ENCODE measurements at places on chromosomes 1 and 21. TPM values are rescaled to one million over a fixed set of nuclear protein-coding genes. Genes with fewer than 3 reads are reported as not detected.

DNA sequence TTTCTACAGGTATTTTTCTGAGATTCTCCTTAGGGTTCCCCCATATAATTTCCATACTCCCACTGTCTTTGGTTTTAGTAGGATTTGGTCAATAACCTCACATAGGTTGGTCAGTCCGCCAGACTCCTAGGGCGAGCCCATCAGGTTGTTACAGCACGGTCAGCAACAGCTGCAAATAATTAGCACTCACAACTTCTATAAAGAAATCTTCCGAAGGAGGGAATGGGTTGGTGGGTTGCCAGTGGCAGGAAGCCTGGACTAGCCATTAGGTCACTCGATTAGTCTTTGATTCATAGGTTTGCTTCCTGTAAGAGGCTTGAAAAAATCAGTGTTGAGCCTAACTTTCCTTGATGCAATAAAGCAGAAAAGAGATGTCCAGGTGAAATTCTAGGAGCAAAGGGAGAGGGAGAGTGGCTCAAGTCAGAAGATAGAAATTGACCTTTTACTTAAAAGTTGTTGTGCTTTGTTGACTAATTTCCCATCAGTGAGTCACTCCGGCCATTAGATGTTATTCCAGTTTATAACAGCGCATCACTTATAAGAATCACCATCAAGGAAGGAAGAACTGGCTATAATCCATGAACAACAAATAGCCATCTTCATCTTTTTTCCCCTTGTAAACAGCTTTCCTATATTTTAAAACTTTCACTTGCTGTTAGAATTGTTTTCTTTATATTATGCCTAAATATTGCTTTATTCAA, 88.3 kb downstream of the TPR start:
- DNase-seq = no peak

- DNase-seq = no peak
These were observed 33.9 kb downstream of the MRAP start for GRCh38 chr21:32332463-32332951.

Gene C1orf210
- total RNA-seq = not detected

Gene LRRC53
- not detected for total RNA-seq

Gene IL20
- not detected for total RNA-seq

DNA sequence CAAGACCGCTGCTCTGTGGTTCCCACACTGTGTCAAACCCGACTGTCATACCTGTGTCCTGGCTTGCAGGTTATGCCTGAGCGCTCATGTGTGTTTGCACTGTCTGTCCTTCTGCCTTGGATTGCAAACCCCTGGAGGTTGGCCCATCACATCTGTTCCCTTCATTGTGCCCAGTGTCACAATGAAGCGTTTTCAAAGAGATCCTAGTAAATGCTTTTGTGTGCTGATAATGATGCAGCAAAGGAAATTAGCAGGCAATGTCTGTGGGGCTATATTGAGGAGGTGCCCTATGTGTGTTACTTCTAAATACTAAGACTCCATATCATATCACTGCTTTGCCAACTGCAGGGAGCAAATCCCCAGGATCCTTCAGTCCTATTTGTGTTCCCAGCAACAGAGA, 424.4 kb upstream of the NFIA start:
- DNase-seq = no peak

DNA sequence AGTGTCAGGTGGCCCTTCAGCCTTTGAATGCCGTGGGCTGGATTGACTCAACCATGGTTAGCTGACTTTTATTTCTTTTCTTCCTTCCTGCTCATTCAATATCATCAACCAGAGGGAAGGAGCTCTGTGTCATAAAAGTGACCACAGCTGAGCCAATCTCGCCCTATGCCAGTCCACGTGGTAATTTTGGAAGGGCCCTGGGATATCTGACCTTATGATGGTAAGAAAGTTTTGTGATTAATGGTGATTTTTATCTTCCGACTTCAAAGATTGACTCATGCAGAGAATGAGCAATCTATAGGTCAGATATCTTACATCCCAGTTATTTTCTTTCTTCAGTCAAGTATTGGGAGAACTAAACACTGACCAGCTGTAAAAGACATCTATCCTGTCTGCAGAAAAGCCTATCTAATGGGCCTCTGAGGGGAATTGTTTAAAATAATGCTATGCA, 170.3 kb downstream of the ZC3H11B start:
- DNase-seq = no peak

GRCh38 chr1:147627435-147628110, 42.8 kb downstream of the ACP6 start:
- peak; percentile 54 for DNase-seq

DNA sequence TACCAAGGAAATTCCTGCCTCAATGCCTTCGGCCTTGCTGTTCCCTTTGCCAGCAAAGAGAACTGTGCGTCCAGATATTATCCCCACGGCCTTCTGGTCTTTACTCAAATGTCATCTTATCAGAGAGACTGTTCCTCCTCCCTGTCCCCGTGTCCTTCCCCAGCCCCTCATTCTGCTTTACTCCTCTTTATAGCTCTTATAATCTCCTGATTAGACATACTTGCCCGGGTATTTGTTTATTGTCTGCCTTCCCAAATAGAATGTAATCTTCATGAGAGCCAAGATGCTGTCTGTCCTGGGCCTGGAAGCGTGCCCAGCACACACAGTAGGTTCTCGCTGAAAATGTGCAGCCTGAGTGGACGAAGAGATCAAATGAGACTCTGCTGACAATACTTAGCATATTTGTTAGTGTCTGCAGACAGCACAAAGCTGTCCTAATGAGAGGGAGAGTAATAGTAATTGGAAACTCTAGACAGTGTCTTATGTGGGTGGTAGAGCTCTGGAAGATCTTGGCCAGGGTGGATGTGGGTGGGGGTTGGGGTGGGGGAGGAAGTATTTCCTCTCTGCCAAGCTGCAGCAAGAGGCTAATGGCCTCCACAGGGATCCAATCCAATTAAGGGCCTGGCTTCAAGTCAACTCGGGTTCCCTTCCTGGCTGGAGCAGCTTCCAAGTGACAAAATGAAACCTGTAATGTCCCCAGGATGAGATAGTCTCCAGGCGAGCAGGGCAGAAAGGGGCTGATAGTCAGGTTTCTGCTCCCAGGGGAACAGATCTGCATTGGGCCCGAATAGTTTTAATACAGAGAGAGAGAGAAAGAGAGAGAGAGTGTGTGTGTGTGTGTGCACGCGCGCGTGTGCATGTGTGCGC, 9.5 kb upstream of the CLIC4 start:
- no peak for DNase-seq

DNA sequence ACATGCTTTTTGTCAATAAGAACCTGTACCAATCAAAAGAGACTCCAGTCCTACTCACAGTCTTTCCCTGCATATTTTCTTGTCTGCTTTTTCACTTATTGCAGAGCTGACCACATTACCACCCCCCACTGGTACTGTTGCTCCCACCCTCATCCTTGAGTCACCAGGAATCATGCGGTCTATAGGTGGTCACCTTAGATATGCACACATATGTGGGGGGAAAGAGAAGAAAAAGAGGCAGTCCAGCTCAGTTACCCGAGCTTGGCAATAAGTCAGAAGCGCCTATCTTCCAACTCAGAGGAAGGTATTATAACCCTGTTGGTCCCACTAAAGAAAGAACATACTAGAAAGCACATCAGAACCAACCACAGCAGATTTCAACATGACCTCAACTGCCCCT, 119.2 kb downstream of the SMYD2 start:
- no peak for DNase-seq

DNA sequence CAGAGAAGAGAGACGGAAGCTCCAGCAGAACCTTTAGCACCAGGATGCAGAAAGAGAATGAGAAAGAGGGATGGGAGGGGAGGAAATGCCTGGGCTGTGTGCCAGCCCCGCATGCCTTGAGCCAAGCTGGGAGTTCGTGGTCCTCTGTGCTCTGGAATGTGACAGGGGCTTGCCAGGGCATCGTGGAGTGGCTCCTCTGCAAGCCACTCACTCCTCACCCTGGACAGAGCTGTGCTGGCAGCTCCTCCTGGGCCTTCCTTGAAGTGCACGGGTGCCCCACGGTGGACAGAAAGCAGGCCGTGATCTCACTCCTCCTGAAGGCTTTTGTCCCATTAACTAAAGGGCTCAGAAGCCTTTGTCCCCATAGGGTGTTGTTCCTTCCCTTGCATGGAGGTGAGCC, 34.8 kb upstream of the PRELP start:
- DNase-seq = peak; percentile 72

DNA sequence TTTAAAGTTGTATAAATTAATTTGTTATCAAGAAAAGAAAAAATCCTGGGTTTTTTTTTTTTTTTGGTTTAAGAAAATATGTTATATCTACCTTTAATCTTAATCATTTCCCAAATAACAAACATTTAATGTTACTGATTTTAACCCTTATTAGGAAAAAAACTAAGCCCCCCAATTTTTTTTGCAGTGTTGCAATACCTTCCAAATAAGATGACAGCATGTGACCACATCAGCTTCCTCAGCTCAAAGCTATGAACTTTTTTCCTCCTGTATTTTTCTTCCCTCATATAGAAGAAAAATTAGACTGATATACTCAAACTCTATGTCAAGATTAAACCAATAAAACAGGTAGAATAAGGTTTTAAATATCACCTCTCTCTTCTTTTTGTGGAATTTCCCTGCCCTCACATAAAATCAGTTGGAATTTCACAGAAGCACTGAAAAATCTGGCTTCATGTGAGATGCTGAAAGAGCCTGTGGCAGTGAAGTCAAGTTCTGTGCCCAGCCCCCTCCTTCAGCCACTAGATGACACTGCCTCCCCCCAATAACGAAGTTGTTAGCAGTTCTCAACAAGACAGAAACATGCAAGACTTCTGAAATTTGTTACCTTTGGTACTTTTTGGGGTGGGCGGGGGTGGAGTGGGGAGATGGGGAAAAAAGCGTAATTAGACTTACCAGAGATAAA, 9.6 kb upstream of the SMYD2 start:
- no peak for DNase-seq

Gene INAVA
- total RNA-seq = not detected

GRCh38 chr21:39326607-39327307, 13.3 kb upstream of the BRWD1 start:
- no peak for DNase-seq

- DNase-seq = no peak
These were observed 21.1 kb downstream of the FYB2 start for GRCh38 chr1:56798053-56798471.

Gene COL6A2
- total RNA-seq = 44.0 TPM

- DNase-seq = no peak
These were observed 123.7 kb upstream of the DEPDC1 start for GRCh38 chr1:68620571-68620970.

- no peak for DNase-seq
These were observed 17.0 kb upstream of the TMEM54 start for GRCh38 chr1:32918179-32918578.

- DNase-seq = no peak
These were observed 155.4 kb downstream of the CLEC20A start for GRCh38 chr1:178341261-178341956.

Gene TRIM67
- total RNA-seq = not detected

- no peak for DNase-seq
These were observed 4.5 kb upstream of the INKA2 start for GRCh38 chr1:111743679-111744101.

Gene LAMC2
- 1.3 TPM for total RNA-seq

Gene SYT11
- 3.1 TPM for total RNA-seq

DNA sequence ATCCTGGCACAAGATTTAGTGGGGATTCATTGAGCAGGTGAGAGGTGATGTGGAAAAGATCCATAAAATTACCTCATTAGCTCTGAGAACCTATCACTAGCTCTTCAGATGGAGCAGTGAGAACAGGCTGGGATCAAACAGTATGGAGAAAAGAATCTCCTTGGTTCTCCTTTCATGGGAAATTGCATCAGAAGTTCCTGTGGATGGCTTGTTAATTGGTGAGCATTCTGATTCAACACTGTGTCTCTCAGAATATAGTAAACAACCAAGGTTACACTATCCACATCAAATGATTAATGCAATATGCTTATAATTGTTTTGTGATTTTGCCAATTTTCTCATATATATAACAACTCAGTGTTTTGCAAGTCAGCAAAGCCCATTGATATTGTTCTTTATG, 8.3 kb upstream of the CD55 start:
- DNase-seq = no peak

DNA sequence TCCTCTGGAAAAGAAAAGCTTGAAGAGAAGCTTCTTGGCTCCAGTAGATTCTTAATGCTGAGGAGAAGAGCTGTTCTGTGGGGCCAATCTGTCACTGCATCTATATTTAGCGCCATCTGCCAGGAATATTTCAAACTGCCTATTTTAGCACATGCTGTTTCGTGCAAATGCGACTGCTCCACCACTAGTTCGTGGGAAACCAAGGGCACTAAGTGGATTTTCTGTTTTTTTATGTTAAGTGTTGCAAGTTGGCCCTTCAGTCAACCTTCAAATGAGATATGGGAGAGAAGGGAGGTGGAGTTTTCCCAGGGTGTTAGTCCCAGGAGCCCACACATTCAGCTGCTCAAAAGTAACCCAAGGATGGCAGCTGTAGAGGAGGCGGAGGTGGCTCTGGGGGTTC, 91.9 kb downstream of the TSEN15 start:
- DNase-seq = no peak

DNA sequence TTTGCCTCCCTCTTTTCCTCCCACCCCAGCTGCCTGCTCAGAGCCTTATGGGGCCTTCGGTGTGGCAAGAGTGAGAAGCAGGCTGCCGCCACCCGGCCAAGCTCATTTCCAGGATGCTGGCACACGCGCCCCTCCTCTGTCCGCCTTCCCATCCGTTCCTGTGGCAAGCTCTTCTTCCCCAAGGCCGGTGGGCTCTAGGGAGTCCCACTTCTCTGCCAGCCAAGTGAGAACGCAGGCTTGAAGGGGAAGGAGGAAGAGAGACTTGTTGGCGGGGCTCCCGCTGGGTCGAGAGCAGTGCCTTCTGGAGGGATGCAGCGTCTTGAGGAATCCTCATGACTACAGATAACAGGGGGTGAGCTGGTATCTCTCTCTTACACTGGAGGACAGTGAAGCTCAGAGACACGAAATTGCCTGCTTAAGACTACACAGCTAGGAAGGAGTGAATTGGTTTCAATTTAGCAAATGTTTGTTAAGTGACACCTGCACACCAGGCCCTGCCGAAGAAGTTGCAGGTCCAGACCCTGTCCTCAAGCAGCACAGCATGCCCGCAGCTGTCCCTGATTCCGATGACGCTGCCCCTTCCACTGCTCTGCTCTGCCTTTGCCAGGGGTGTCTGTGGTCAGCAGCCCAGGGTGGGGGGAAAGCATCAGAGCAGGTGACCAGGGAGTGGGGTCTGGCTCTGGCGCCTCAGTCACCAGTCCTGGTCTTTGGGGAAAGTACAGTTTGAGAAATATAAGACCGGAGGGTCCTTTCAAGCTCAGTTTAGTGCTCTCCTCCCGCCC, 40.1 kb upstream of the FOXO6 start:
- no peak for DNase-seq

Gene SLC1A7
- 1.1 TPM for total RNA-seq

DNA sequence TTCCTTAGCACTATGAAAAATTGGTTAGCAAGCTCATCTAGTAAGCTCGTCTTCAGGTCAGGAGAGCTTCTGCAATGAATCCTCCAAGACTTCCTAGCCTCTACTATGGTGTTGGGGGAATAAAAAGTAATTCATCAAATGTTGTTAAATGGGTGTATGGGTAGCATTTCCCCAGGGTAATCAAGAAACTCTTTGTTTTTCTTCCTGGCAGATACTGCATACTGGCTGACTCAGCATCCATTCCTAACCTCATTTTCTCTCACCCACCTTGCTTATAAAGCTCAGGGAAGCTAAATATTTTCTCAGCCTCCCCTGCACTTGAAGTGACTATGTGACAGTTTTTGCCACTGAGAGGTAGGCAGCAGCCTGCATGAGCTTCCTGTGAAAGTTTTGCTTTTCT, 83.4 kb downstream of the MAB21L3 start:
- no peak for DNase-seq

GRCh38 chr21:21530680-21531079, 532.5 kb downstream of the NCAM2 start:
- no peak for DNase-seq

All from gastrocnemius medialis (tissue), 4 donors.